AML-193 (cell line): ENCODE measurements at places on chromosomes 2 and 18.

GRCh38 chr2:35790292-35790691 lies 565.3 kb upstream of the CRIM1 start:
- no peak for DNase-seq

- no peak for DNase-seq
Observed at GRCh38 chr2:37367984-37368383, 23.6 kb downstream of the QPCT start.

- DNase-seq, result no peak
Observed at GRCh38 chr2:62631160-62632085, 74.1 kb upstream of the EHBP1 start.

- peak; percentile 3 for DNase-seq
Observed at GRCh38 chr2:71458413-71459083, 5.2 kb downstream of the DYSF start.

DNA sequence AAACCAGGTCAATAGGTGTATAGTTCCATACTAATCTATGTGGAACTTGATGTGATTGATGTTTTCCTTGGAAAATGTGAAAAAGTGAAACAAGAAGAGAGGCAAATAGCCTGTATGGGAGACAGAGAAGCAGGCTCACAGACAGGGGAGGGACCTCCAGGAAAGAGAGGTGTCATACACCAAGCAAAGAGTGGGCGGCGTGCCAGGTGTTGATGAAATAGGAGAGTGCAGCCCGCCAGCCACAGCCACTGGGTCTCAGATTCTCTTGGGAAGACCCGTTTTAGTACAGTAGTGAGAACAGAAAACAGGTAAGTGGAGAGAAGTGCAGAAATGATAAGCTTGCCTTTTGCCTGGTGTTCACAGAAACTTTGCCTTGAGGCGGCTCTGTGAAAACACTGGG lies 301.9 kb downstream of the ZNF407 start:
- no peak for DNase-seq

GRCh38 chr2:69242651-69243051 lies 144.4 kb downstream of the GFPT1 start:
- no peak for DNase-seq

DNA sequence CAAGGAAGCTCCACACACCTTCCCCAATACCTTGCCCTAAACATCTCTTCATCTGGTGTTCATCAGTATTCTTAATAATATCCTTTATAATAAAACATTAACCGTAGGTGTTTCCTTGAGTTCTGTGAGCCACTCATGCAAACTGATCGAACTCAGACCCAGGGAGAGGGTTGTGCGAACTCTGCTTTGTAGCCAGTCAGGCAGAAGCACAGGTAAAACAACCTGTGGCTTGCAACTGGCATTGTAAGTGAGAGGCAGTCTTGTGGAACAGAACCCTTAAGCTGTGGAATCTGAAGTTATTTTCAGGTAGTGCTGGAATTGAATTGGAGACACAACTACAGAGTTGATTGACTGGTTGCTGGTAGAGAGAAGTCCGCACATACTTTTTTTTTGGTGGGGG lies 4.7 kb downstream of the BUB1 start:
- DNase-seq, result no peak

- no peak for DNase-seq
Observed at GRCh38 chr2:37622450-37623100, 48.9 kb downstream of the CDC42EP3 start.

DNA sequence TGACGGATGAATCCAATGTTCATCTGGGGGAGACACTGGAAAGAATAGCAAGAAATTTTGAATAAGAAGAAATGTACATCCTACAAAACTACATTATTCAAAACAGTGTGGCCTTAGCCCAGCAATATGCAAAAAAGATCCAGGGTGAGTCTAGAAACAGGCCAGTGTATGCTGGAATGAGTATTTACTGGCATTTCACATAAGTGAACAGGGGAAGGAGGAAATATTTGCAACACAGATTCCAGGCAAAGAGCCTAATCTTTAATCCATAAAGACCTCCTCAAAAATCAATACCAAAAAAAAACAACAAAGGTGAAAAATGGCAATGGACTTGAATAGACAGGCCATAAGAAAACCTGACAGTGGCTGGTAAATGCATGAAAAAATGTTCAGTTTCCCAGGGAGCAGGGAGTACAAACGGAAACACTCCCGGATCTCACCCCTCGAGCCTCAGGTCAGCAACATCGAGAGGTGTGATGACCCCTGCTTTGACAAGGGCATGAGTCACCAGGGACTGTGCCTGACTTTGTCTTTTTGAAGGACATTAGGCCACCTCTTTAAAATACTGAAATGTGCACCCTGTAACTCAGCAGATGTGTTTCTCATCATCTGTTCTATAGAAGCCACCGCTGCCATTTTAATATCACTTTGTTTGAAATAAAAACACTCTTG lies 12.7 kb upstream of the GPC1 start:
- DNase-seq, result no peak

- no peak for DNase-seq
Observed at GRCh38 chr2:206920951-206921350, 18.4 kb upstream of the CPO start.

DNA sequence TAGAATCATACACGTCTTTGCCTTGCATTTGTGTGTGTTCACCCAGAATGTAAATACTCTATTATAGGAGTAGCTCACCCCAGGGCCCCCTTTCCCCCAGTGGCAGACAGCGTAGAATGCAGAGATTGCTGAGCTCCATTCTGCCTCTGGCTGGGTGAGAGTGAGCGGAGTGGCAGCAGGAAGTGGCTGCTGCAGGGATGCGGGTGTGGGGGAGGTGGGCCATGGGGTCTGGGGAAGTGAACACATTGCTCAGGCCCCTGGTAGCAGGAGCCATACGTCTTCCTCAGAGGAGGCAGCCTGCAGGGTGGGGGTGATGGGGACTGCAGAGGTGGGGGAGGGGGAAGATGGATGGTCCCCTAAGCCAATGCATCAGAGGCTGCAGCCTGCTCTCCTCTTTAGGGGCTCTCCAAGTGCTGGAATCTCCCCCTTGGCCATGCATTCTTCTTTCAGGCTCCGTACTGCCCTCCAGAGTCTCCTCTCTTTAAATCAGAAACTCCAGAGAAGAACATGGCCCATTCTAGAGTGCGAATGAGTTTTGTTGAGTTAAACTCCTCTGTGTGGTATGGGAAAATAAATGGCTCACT lies 72.2 kb downstream of the CELF4 start:
- DNase-seq, result no peak

- DNase-seq, result no peak
Observed at GRCh38 chr18:6221602-6222014, 193.1 kb downstream of the L3MBTL4 start.

GRCh38 chr2:158500333-158500732 lies 43.6 kb downstream of the PKP4 start:
- DNase-seq, result no peak
